ENCODE measurements at places on chromosomes 4 and X. TPM values are rescaled to one million over a fixed set of nuclear protein-coding genes. Genes with fewer than 3 reads are reported as not detected.

The FAM133A gene
- total RNA-seq = not detected

DNA sequence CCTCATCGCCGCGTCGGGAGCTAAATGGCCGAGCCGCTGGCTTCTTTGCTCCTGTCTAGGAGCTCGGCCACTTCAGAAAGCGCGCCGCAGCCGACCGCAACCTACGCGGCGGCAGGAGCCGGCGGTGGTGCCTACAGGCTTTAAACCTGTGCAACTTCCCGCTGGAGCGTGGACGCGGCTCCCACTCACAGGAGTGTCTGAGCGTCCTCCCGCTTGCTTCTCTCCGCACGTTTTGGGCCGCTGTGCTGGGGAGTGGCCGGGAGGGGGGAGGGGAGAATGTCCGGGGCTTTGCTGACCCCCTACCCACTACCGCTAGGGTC, 1.0 kb downstream of the NHSL2 start:
- no peak for DNase-seq

The ITGB1BP2 gene
- total RNA-seq = 2.4 TPM

DNA sequence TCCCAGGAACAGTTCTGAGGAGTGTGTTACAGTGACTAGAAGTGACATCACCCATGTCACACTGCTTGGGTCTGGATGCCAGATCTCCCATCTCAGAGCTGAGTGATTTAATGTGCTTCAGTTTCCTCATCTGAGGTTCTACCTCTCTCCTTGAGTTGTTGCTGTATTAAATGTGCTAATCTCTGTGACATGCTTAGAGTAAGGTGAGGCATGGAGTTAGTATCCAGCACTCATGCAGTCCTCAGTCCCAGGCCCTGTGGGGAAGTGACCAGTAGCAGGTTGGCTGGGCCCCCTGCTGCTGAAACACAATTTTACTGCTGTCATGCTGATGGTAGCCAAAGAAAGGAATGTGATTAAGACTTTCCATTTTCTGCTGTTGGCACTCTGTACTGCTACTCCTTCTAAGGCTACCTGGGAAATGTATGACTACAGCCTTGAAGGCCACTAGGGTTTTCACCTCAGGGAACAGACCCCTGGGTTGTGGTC, 639.6 kb downstream of the MID1IP1 start:
- no peak for DNase-seq

DNA sequence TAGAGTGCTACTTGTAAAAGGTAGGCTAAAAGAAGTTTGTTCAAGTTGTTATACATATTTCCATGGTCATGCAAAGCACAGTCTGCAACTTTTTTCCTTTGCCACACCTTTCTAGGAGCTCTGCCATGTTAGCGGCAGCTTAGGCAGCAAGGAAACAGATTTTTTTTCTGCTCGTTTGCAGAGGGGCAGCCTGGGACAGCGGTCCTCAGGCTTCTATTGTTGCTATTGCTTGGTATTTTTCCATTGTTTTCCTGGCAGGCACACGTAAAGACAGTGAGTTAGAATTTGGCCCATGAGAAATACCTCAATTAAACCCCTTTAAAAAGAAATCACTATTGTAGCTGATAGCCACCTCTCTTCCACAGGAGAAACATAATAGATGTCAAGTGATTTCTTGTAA, 391.4 kb downstream of the SH2D1A start:
- DNase-seq = no peak

GRCh38 chr4:99529956-99530355, 19.1 kb downstream of the C4orf17 start:
- DNase-seq = no peak

The CPE gene
- 27.2 TPM for total RNA-seq

The SH2D1A gene
- not detected for total RNA-seq

GRCh38 chr4:165398570-165398969, 19.8 kb downstream of the CPE start:
- DNase-seq = no peak

The FGF13 gene
- not detected for total RNA-seq

GRCh38 chr4:184292877-184293276, 75.2 kb upstream of the ENPP6 start:
- DNase-seq = no peak

- no peak for DNase-seq
These were observed 47.2 kb downstream of the RAB28 start for GRCh38 chr4:13436962-13437361.

The CLDN34 gene
- not detected for total RNA-seq

GRCh38 chr4:188714501-188714900, 575.3 kb downstream of the TRIML1 start:
- DNase-seq = no peak

- no peak for DNase-seq
These were observed 6.8 kb upstream of the CD99 start for GRCh38 chrX:2684256-2684655.

DNA sequence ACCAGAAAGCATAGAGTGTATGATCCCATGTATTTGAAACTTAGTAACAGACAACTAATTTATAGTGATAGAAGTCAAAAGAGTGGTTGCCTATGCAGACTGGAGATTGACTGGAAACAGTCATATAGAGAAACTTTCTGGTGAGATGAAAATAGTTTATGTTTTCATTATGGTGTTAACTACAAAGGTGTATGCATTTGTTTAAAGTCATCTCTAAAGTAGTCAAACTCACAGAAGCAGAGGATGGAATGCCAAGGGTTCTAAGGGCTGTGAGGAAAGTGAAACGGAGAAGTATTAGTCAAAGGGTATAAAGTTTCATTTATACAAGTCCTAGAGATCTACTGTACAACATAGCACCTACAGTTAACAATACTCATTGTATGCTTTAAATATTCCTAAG, 45.8 kb downstream of the ENOX2 start:
- no peak for DNase-seq

The TMPRSS11D gene
- total RNA-seq = not detected

GRCh38 chr4:134885436-134885835, 683.8 kb upstream of the PABPC4L start:
- no peak for DNase-seq

DNA sequence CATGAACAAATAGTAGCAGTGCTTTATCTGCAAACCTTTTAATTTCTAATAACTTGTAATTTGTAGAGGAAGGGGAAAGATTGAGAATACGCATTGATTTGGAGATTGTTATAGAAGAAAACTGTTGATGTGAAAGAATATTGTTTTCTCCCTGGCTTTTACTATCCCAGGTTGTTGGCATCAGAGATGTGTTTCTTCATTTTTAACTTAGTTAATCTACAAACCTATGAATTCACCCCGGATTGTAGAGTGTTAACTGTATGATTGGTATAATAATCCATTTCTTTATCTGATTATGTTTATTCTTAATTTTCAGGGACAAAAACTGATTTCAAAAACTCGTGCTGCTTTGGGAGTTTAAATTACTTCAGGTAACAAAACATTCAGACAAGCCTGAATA, 18.9 kb downstream of the AFP start:
- no peak for DNase-seq

The UGT2A1 gene
- total RNA-seq = not detected

The ADAM29 gene
- total RNA-seq = not detected

The NFKB1 gene
- 20.7 TPM for total RNA-seq

DNA sequence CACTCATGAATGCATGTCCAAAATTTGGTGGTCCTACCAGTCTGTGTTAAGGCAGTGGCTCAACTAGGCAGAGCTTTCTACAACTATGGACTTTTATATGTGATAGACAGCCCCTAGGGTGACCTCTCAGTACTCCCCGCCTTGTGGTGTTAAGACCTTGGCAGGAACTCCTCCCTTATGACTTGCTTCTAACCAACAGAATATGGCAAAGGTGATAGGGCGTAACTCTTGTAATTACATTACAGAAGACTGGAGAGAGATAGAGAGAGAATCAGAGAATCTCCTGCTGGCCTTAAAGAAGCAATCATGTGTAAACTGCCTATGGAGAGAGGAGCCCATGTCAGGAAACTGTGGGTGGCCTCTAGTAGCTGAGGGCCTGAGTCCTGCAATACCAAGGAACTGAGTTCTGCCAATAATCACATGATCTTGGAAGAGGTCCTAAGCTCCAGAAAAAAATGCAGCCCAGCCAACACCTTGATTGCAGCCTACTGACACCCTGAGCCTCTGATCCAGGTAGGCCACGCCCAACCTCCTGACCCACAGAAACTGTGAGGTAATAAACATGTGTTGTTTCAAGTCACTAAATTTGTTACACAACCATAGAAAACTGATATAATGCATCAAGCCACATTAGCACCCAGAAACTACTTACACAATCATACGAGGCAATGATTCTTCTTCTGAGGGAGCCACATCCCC, 68.9 kb downstream of the INPP4B start:
- DNase-seq = no peak

DNA sequence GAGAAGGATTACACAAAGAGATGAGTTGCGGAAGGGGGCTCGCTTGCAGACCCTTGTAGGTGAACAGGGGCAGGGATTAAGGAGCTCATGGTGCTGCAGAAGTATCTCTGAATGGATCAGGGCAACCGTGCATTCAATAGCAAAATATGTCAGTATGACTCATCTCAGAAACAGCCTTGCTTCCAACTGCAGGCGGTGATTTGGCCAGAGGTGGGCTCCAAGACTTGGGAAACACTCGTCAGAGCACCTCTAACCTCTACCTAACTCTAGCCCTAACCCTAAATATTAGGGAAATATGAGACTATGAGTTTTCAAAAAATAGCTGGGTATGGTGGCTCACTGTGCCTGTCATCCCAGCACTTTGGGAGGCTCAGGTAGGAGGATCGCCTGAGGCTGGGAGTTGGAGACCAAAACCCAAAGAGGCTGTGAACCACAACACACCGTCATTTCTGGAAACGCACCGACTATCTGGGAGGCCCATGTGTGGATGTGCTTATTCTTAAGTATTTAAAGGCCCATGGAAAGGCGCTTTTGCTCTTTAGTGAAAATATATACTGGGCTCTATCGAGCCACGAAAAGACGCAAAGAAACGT, 102.6 kb downstream of the DHRSX start:
- DNase-seq = no peak

The DUSP21 gene
- total RNA-seq = not detected

The RS1 gene
- total RNA-seq = not detected

DNA sequence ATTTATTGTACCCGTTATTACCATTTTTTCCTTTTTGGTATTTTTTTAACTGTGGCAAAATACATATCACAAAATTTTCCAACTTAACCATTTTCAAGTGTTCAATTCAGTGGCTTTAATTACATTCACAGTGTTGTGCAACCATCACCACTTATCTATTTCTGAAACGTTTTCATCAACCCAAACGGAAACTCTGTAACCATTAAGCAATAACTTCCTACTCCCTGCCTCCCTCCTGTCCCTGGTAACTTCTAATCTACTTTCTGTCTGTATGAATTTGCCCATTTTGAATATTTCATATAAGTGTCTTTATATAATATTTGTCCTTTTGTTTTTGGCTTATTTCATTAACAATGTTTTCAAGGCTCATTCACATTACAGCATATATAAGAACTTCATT, 57.4 kb upstream of the MSN start:
- no peak for DNase-seq

DNA sequence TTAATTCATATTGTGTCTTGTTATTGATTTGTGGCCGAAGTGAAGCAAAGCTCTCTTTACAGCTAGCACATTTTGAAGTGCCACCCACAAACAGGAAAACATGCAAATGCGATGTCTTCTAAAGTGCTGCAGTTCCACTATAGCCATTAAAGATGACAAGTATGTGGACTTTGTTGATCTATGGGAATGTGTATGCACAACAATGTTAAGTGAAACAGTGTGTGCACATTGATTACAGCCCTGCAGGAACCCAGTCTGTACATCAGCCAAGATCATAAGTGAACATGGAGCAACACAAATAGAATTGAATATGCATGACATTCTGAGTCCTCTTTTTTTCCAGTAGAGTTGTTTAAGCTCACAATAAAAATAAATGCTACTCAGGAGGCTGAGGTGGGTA, 43.0 kb downstream of the TFDP3 start:
- DNase-seq = no peak

The NXF2 gene
- not detected for total RNA-seq

The DSPP gene
- not detected for total RNA-seq

GRCh38 chr4:89788206-89789072, 48.5 kb downstream of the SNCA start:
- no peak for DNase-seq

- no peak for DNase-seq
These were observed 1492.7 kb upstream of the IGFBP7 start for GRCh38 chr4:58602731-58603359.

GRCh38 chr4:123031664-123032063, 109.3 kb upstream of the NUDT6 start:
- no peak for DNase-seq

DNA sequence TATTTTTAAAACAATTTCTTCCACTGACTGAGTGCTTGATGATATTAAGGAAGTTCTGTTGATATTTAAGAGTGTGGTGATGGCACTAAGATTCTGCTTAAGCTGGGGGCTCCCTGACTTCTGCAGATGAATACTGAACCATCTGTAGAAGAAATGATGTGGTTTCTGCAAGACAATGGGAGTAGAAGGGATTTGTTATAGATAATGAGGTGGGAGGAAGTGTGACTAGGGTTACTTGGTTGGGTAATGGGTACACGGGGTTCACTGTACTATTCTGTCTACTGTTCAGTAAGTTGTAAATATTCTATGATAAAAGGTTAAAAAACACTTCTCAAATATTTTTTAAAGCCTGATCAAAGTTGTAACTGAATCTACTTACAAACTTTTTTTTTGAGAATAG, 60.9 kb upstream of the TXK start:
- no peak for DNase-seq

The SMPX gene
- not detected for total RNA-seq

DNA sequence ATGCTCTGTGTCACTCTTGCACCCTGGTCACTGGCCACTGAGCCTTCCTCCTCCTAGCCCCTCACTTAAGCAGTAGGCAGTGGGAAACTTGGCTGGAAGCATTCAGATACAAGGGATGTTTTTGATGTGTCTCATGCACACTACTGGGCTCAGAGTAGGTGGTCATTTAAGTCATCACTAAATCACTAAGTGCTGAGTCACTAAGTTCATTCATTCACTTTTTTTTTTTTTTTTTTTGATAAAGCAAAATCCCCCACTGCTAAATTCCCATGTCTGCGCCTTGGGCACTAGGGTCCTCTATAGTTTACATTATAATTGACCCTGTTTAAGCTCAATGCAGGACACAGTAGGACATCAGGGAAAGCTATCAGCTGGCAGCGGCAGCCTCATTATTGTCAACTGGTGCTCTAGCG, 182.4 kb upstream of the MBNL3 start:
- DNase-seq = no peak

The GAGE12J gene
- not detected for total RNA-seq

DNA sequence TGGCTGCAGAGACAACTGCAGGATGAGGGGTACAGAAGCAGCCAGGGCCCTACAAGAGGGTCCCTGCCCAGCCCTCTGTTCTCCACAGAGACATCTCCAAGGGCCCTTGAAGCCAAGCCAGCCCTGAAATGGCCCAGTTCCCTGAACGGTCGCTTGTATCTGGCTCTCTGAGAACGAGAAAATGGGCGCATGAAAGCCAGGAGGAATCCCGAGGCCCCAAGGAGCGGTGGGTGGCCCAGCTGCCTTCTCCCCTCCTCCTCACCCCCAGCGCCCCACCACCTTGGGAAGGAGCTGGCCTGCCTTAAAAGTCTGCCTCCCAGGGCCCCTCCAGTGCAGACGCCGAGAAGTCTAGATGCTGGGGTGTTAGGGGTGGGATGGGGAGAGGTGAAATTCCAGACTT, 5.7 kb downstream of the ZNF185 start:
- no peak for DNase-seq

- no peak for DNase-seq
These were observed 7.4 kb upstream of the HS3ST1 start for GRCh38 chr4:11436084-11436483.
